Endothelial cell (in vitro differentiated cells): ENCODE measurements at places on chromosomes 2 and 18. TPM values are rescaled to one million over a fixed set of nuclear protein-coding genes. Genes with fewer than 3 reads are reported as not detected.
A peak's percentile ranks its signal among the peaks of the same experiment; 100 is the strongest.

Gene GIGYF2
- total RNA-seq = 61.1 TPM

- no peak overlapping the region for H3K4me3 ChIP-seq
- no peak for DNase-seq
- H3K36me3 ChIP-seq = no peaks in the 10 kb centered on the region
- peaks cover 9% of the 10 kb centered on the region for H3K4me1 ChIP-seq
These were observed 258.3 kb downstream of the PRKCE start for GRCh38 chr2:45909677-45910191.

DNA sequence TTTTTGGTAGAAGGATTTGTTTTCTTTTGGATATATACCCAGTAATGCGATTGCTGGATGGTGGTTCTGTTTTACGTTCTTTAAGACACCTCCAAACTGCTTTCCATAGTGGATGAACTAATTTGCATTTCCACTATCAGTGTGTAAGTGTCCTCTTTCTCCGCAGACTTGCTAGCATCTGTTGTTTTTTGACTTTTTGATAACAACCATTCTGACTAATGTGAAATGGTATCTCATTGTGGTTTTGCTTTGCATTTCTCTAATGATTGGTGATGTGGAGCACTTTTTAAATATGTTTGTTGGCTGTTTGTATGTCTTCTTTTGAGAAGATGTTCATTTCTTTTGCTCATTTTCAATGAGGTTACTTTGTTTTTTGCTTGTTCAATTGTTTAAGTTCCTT, 260.9 kb upstream of the CWC22 start:
- DNase-seq = no peak
- H3K4me1 ChIP-seq = no peaks in the 10 kb centered on the region
- no peak overlapping the region for H3K27ac ChIP-seq
- H3K4me3 ChIP-seq = no peak overlapping the region

GRCh38 chr2:211455216-211455841, 898.9 kb downstream of the CPS1 start:
- no peak overlapping the region for H3K4me3 ChIP-seq
- H3K27me3 ChIP-seq = no peaks in the 10 kb centered on the region
- DNase-seq = peak; percentile 53

DNA sequence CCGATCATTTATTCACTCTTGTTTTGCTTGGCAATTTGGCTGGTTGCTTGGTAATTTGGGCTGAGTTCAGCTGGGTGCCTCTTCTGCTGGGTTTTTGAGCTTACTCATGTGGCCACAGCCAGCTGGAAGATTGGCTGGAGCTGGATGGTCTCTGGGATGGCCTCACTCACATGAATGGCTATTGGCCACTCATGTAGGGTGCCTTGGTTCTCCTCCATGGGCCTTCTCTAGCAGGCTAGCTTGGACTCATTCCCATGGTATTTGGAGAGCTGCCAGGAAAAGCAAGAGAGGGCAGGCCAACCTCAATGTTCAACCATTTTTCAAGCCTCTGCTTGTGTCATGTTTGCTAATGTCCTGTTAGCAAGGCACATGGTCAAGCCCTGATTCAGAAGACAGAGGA, 16.9 kb downstream of the ZAP70 start:
- no peak for DNase-seq
- peaks cover 2% of the 10 kb centered on the region for H3K27me3 ChIP-seq
- H3K36me3 ChIP-seq = peaks cover 40% of the 10 kb centered on the region
- H3K4me3 ChIP-seq = no peak overlapping the region

DNA sequence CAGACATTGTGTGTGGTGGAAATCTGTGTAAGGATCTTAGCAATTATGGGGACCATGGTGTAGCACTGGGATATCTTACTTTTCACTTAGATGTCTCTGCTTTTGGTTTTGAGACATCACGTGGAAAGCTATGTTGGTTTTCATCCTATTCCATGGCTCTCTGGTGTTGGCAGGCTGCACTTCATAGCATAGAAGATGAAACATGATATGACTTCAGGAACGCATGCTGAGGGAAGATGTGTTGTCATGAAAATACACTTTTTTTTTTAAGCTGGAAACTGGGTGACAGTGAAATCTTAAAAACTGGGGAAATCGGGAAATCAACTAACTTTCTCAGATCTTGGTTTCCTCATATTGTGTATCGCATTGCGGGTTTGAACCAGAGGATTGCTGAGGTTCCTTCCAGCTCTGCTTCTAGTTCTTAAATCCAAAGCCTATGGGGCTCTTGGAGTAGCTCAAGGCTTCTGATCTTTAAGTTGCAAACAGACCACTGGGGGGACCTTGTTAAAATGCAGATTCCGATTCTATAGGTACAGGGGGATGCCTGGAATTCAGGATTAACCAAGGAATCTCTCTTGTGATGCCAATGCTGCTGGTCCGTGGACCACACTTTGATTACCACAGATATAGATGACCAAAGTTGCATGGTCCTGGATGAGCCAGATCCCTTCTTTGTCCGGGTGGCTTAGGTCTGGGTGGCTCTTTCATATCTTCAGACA, 160.7 kb downstream of the SH3RF3 start:
- peaks cover 11% of the 10 kb centered on the region for H3K4me1 ChIP-seq
- H3K4me3 ChIP-seq = no peak overlapping the region
- no peak overlapping the region for H3K27ac ChIP-seq
- no peak for DNase-seq

DNA sequence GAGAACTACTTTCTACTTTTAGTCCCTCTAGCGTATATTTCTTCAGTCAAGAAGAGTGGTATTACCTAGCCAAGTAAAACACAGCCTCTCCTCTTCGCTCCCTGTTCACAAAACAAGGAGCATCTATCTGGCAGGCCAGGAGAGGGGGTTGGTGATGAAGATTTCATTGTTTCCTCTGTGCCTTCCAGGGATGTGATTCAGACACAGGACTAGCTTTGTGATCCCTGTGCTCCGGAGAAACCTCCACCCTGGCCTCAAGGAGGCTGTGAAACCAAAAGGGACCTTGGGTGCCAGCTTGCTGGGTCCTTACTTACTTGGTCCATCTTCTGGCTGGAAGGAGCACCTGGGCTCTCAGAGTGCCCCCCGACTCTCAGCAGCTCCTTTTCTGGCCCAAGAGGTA, 5.7 kb downstream of the RHOB start:
- H3K27me3 ChIP-seq = peaks cover 11% of the 10 kb centered on the region
- H3K4me3 ChIP-seq = no peak overlapping the region
- DNase-seq = no peak
- peaks cover 17% of the 10 kb centered on the region for H3K36me3 ChIP-seq

Gene CRACDL
- total RNA-seq = 3.3 TPM

GRCh38 chr2:199646439-199646838, 188.7 kb upstream of the SATB2 start:
- H3K4me3 ChIP-seq = no peak overlapping the region
- no peak for DNase-seq
- no peak overlapping the region for H3K27ac ChIP-seq

DNA sequence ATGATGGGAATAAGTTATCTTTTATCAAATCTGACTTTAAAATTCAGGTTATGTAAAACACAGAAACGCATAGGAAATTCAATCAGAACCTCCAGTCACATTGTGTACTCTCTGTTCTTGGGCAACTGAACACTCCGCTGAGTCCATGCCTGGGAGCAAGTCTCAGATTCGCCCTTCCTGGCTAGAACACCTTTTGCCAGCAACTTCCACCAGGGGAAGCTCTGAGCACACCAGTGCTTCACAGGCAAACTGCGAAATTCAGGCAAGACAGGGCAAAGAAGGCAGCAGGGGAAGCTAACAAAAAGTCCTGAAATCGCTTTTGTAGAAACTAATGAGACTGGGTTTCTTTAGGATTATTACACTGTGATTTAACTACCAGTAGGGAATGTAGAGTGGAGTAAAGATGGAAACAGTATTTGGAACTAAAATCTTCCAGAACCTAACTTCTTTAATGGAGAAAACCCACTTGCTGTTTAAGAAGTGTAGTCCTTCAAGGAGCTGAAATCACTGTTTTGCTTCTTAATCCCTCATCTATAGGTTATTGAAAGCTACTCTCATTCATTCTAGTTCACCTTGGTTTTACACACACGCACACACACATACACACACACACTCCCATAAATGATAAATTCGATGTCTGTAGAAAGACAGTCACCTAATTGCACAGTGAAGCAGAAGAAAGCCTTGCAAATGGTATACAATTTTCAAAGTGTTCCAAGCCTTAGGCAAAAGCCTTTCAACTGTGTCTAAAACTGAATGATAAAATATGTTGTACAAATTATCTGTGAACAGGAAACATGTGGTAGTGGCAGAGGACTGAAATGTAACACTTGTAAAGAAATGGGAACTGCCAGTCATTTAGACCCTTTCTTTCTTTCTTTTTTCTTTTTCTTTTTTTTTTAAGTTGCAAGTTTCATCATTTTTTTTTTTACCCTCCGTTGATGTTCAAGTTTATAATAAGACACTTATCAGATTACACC, 214.5 kb downstream of the TMEM182 start:
- no peak overlapping the region for H3K27ac ChIP-seq
- H3K27me3 ChIP-seq = no peaks in the 10 kb centered on the region
- no peak overlapping the region for H3K4me3 ChIP-seq
- no peaks in the 10 kb centered on the region for H3K4me1 ChIP-seq
- peak; percentile 66 for DNase-seq
- H3K36me3 ChIP-seq = no peaks in the 10 kb centered on the region

Gene POTEI
- total RNA-seq = 0.15 TPM

Gene CRIM1
- total RNA-seq = 246 TPM

Gene UCN
- 1.5 TPM for total RNA-seq

- H3K27ac ChIP-seq = no peak overlapping the region
- H3K4me3 ChIP-seq = no peak overlapping the region
- peaks cover 3% of the 10 kb centered on the region for H3K36me3 ChIP-seq
- DNase-seq = no peak
- H3K4me1 ChIP-seq = peaks cover 8% of the 10 kb centered on the region
These were observed 151.3 kb downstream of the KLHL29 start for GRCh38 chr2:23536326-23536725.

- peaks cover 8% of the 10 kb centered on the region for H3K27me3 ChIP-seq
- DNase-seq = no peak
- no peak overlapping the region for H3K27ac ChIP-seq
- H3K4me3 ChIP-seq = no peak overlapping the region
- no peaks in the 10 kb centered on the region for H3K36me3 ChIP-seq
- H3K4me1 ChIP-seq = no peaks in the 10 kb centered on the region
These were observed 41.4 kb downstream of the FECH start for GRCh38 chr18:57544936-57545660.

DNA sequence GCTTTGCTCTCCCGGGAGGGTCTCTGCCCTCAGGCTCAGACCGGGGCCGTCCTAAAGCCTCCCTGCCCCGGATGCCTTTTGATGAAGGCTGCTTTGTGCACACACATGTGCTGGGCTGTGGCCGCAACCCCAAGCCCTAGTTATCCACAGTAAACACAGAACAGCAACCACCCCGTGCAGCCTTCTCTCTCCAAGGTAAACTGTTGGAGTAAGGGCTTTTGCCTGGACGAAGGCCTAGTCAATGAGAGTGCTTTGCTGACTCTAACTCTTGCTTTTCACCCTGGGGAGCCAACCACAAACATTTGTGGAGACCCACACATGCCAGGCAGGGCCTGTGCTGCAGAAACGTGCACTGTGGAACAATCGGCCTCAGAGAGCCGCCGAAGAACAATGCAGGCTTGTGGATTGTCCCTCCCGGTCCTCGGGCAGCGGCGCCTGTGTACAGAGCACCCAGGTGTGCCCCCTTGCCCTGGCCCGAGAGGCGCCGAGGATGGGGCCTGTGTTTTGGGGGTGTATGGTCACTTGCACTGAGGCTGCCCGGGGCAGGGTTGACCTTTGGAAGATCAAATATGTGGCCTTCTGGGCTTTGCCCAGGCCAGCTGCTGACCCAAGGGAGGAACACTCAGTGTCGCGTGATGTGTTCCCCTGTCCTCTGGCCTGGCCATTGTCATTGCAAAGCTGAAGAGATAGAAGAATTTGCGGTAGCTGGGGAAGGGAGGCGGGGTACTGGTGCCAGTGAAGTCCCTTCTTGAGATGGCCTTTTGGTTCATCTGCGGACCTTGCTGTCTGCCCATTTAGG, 37.0 kb downstream of the CTIF start:
- H3K4me3 ChIP-seq = no peak overlapping the region
- peaks cover 1% of the 10 kb centered on the region for H3K27me3 ChIP-seq
- H3K4me1 ChIP-seq = peaks cover 16% of the 10 kb centered on the region

- DNase-seq = no peak
- peaks cover 1% of the 10 kb centered on the region for H3K27me3 ChIP-seq
- H3K27ac ChIP-seq = no peak overlapping the region
- peaks cover 18% of the 10 kb centered on the region for H3K4me1 ChIP-seq
- H3K4me3 ChIP-seq = no peak overlapping the region
These were observed 273.1 kb upstream of the SLC14A2 start for GRCh38 chr18:45342166-45342565.
